ENCODE measurements at places on chromosomes 12 and 14. TPM values are rescaled to one million over a fixed set of nuclear protein-coding genes. Genes with fewer than 3 reads are reported as not detected.

BDKRB2 gene
- not detected for total RNA-seq

FOXN4 gene
- total RNA-seq, result not detected

COX8C gene
- total RNA-seq, result not detected

RERG gene
- not detected for total RNA-seq

SSTR1 gene
- total RNA-seq, result not detected
